ENCODE measurements at places on chromosomes 11 and 22.
A peak's percentile ranks its signal among the peaks of the same experiment; 100 is the strongest.

GRCh38 chr11:47373876-47374719, 4.2 kb downstream of the SPI1 start:
- DNase-seq, result peak; percentile 63

DNA sequence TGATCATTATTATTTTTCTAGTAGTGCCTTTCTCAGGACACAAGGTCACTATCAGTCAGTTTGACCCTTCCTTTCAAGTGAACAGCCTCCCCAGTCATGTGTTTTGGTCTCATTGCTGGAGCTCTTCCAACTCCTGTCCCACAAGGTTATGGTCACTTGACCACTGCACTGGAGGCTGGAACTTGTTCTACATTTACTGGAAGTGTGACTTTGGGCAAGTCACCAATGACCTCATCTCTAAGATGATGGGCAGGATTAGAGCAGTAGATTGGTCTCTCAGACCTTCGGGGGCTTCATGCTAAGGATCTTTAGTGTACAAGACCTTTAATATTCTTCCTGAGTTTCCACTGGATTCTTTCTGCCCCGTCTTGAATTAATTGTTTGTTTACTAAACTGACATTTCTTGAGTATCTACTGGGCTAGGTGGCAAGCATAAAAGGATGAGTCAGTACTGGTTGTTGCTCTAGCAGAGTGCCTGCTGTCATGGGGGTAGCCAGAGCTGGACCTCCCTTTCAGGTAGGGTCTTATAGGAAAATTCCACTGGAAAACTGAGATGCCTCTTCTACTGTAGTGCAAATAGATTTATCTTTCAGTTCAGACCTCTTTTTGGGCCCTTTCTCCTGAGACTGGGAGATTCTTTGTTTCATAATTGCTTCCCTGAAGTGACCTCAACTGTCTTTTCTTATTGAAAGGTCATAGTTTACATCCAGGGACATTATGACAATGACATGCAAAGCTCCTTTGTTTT, 106.8 kb downstream of the GRAMD1B start:
- DNase-seq, result no peak

DNA sequence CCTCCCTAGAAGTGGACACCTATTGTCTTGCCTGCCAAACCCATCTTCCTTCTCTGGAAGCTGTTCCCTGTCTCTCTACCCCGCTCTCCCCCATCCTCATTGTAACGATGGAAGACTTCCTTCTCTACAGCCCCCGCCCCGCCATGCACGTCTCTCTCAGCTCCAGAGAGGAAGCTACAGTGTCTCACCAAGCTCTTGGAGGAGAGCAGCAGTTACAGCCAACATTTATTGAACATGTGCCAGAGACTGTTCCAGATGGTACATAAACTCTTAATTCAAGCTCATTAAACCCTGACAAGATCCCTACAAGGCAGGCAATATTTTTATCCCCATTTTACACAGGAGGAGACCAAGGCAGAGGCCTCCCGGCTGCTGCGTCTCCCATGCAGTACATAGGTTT, 15.1 kb downstream of the MCHR1 start:
- DNase-seq, result peak; percentile 58

GRCh38 chr11:33716243-33716642, 15.6 kb upstream of the C11orf91 start:
- peak; percentile 47 for DNase-seq

DNA sequence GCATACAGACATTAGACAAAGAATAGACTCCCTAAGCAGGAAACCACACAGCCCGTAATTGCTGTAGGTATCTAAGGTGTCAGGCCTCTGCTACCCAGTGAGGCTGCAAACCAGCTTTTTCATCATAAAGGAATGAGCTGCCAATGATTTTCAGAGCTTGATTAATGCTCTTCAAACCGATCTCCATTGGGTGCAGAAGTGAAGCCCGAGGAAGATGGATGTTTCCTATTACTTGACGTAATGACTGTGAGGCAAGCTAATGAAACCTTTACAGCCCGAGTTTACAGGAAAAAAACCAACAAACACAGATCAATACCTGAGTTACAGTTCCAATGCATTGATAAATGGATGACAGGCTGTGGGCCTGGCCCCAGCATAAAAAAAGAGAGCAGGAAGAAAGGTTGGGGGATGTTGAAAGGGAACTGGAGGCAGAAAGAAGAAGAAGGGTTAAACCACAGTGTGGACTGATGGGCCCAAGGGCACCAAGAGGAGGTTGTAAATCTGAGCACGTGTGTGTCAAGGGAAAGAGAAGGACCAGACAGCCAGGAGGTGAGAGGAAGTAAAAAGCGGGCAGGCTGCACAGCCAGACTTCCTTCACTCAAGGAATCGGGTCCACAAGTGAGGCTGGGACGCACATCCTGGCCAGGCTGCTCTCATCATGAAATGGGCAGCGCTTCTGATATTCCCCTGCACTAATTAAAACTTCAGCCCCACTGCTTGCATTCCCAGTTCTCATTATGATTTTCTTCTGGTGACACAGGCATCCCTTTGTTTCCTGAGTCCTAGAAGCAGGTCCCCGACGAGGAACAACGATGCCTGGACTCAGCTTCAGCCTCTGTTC, 70.6 kb upstream of the NTM start:
- DNase-seq, result no peak

DNA sequence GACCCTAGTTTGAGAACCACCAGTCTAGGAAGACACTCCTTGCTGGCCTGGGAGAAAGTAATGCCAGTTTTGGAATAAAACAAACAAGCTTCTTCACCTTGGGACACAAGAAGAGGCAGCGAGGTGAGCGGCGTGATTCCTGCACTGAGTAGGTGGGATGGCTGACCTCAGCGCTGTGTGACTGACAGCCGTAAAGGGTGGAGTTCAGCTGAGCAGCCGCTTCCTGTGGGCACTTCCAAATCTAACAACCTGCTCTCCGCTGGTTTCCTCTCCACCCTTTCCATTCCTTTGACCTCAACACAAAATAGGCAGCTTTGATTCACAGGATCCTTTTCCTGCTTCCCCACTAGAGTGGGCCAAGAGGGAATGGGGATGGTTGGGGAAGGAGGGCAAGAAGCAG, 45.8 kb downstream of the PC start:
- DNase-seq, result no peak

DNA sequence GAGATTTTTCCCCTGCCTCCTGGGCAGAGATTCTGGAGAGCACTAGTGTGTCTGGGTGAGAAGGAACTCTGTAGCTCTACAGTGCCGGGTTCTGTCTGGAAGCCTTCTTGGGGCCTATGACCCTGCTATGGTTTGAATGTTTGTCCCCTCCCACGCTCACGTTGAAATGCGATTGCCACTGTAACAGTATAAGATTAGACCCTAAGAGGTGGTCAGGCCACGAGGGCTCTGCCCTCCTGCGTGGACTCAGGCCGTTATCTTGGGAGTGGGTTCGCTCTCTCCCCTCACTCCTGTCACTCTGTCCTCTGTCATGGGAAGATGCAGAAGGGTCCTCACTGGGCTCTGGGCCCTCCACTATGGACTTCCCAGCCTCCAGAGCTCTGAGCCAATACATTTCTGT, 3.5 kb downstream of the AP5B1 start:
- no peak for DNase-seq

DNA sequence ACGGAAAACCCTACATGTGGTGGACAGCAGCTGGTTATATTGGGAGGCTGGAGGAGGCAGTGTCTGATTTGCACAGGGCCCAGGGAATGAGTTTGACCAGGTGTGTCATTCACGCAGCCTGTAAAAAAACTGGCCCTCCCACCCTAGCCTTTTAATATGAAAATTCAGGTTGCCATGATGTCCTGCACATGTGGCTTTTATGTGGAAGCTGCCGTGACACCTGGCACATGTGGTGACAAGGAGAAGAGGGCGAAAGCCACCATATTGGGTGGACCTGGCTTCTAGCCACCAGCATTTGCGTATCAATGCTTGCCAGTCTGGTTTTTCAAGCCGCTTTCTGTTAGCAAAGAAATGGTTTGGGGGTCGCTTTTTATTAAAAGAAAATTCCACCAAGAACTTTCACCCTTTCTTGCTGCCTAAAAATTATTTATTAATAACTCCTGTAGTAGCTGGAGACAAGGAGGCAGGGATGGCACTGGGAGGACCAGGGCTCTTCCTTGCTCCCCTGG, 43.4 kb downstream of the ZNF280B start:
- no peak for DNase-seq

DNA sequence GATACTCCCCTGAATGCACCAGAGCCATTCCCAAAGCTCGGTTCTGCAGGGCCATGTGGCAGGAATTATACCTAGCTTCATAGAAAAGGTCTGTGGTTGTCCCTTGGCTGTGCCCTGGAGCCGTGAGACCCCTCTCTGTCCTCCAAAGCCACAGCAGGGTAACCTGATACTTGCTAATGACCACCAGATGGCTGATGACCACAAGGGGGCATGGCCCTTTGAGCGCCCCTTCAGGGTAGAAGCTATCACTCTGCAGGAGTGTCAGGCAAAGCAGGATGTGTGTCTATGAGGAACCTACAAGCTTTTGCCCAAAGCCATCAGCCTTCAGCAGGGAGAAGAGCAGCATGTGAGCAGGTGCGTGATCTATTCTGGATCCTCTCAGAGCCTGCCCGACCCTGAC, 95.3 kb downstream of the NTM start:
- DNase-seq, result no peak

DNA sequence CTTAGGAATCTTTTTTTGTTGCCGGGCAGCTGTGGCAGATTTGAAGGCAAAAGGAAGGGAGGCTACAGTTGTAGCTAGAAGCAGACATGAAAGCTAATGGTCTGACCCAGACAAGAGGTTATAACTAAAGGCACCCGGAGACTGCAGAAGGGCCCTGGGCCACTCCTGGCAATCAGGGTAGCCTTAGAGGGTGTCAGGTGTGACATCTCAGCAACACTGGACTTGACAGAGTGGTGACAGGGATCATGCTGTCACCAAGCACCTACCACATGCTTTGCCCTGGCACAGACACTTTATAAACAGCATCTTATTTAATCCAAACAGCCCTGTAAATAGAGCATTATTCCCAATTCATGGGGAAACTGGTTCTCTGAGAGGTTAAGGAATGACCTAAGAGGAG, 25.7 kb downstream of the TUB start:
- no peak for DNase-seq

DNA sequence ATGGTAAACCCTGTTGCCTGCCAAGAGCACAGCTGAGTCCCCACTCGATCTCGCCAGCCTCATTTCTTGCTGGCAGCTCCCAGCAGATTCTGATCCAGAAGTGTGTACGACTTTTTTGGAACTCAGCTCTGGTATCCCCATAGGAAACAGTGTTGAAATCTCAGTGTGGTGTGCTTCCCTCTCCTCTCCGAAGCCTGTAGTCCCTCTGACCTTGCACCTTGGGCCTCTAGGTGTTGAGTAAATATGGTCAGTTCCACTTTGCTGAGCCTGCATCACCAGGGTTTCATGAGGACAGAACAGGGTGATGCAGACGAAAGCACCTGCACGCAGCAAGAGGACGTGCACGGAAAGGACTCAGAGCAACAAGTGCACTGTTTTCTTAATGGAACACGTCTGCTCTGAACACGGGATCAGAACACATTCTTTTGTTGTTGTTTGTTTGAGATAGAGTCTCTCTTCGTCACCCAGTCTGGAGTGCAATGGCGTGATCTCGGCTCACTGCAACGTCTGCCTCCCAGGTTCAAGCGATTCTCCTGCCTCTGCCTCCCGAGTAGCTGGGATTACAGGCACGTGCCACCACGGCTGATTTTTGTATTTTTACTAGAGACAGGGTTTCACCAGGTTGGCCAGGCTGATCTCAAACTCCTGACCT, 3.8 kb upstream of the CPT1A start:
- no peak for DNase-seq

DNA sequence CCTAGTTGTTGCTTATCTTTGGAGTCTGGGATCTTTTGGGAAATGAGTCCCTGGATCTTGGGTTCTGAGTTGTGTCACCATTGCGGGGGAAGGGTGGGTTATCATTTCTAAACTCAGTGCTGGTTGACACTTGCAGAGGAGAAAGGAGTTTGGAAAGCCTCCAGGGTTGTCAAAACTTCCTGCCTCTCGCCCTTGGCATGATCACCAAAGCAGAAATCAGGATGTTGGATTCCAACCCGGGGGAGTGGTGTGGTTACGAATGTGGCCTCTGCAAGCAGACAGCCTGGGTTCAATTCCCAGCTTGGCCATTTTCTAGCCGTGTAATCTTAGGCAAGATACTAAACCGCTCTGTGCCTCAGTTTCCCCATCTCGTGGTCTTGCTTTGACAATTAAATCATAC, 24.3 kb downstream of the CD6 start:
- peak; percentile 13 for DNase-seq

GRCh38 chr11:4642043-4642442, 1.7 kb upstream of the OR51E1 start:
- no peak for DNase-seq

- DNase-seq, result no peak
Measured at GRCh38 chr11:17748761-17749721, 14.5 kb downstream of the KCNC1 start.

DNA sequence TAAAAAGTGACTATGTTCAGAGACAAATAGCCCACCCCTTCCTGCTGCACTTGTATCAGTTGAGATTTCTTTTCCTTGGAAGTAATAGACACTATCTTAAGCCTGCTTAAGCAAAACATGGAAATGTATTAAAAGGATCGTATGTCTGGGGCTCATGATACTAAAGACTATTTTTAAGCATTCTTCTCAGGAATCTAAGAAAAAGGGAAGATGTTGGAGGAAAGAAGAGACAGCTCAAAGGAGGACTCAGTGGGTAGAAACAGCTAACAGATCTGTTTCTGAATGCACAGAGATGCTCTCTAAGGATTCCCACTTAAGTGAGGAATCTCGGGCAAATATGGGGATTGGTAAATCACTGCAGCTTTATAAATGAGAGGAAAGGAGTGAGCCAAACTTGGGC, 62.5 kb downstream of the FAM76B start:
- no peak for DNase-seq

DNA sequence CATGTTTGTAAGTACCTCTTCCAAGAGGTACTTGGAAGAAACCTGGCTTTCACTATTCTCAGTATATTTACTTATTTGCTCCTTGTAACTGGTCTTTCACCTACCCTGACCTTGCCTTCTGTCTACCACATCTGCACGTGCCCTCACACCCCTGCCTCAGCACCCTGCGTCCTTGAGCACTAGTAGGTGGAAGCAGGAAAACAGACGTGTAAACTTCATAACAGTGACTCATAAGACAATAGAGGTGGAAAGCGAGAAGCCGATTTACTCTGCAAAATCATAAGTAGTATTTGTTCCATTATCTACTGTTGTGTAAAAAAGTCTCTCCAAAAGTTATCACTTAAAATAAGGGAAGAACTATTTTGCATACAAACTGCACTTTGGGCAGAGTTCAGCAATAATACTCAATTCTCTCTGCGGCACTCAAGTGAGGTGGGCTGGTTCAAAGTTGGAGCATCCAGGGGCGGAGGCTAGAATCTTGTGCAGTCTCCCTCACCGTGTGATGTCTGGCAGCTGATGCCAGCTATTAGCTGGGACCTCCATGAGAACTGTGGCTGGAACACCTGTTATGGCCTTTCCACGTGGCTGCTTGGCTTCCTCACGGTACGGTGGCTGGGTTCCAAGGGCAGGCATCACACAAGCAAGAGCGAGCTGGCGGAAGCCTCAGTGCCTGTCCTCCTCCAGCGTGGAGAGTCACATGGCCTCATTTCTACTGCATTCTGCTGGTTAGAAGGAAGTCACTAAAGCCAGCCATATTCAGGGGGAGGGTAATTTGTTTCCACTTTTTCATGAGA, 30.4 kb downstream of the PACS1 start:
- peak; percentile 71 for DNase-seq

All from Kasumi-1 (cell line).